ENCODE measurements at places on chromosomes 6 and 20.
A peak's percentile ranks its signal among the peaks of the same experiment; 100 is the strongest.

DNA sequence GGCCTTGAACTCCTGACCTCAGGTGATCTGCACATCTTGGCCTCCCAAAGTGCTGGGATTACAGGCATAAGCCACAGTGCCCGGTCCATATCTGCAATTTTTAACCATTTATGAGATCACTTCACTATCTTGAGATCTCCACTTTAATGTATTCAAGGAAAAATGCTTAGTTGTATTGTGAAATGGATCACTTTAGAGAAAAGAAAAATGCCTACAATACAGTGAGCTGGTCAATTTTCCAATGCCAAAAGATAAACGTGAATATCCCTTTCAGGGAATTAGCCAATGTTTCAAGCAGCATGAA, 82.8 kb upstream of the ZNF217 start:
- DNase-seq, result no peak

DNA sequence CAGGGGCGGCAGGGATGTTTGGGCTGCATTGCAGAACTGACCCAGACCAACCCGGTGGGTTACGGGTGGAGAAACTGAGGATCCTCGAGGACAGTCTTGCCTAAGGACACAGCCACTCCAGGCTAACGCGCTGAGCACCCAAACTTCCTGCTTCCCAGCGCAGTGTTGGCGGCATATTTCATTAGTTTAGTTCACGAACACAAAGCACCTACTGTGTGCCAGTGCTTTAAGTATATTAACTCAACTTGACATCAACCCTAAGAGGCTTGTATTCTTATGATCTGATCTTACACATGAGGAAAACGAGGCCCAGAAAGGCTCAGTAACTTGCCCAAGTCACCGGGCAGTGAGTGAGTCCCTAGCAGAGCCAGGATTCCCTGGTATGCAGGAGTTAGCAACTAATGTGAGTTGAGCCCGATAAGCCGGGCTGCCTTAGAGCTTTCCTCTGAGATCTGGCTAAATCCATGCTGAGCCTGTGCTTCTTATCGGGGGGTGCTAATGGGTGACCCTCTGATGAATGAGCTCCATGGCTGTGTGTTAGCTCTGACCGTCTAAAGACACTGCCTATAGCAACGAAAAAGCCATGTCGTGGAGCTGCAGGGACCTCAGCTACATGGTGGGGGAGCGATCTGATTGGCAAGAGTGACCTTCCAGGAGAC, 92.7 kb downstream of the CD40 start:
- no peak for DNase-seq

DNA sequence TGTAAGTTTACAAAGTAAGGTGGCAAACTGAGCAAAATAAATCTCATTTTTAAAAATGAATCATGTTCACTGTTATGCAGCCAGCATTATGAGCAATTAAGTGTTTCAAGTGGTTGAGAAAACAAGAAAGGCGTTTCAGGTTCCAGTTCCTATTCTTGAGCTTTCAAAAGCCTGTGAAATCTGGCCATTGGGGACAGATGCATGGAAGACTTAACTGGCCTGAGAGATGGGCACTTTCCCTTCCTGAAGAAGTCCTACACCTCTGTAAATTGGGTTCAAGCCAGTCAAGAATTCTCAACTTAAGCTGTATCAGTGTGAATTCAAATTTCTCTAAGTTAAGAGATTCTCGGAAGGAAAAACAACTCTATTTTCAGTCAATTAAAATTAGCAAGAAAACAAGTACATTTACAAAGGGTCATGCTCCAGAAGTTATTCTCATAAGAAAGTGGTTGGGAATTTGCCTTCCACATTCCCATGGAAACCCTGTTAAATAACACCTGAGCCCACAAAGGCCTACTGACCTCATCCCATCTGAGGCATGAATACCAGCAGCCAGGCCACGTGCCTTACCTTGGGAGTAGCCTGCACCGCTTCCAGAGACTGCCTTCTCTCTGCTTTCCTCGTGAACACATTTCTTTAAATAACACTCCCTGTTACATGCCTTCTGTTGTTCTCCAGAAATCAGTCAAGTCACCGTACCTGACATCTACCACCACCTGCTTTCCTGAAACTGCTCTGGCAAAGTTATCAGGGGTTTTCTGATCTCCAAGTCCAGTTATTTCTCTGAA, 19.4 kb downstream of the MAP3K5 start:
- no peak for DNase-seq

DNA sequence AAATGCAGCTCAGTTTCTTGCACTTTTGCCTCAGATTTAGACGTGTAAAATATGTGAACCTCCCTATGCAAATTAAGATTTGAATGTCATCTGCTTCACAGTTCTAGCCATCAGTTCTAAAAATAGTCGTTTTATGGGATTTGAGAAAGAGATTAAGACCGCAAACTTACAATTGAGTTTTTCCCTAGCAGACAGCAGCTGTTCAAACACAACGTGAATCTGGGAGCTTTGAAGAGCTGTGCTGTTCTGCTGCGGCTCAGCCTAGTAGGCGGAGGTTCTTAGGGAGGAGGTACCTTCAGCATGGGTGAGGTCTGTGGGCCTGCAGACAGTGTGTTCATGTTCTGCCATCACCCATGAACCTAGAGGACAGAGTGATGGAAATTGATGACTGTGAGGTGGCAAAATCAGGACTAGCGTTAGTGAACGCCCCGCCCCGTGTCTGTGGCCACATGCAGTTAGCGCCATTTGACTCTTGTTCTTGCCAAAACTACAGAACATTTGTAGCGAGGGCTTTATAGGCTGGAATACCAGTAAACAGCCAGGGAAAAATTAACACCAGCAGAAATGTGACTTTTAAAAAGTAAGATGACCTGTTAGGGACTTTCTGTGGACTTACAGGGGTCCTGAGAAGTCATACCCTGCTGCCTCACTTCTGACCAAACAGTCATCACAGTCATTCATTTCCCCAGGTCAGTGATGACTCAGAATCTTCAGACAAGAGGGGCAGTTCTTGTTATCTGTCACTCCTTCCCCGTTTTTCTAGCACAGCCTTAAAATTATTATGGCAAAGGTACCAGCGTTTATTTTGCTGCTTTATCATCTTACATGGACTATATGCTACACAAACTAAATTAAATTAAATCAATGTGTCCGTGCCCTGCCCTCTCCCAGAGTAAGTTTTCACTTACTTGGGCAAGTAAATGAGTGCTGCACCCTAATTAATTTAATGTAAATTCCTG, 84.3 kb upstream of the TMEM181 start:
- DNase-seq, result peak; percentile 28

DNA sequence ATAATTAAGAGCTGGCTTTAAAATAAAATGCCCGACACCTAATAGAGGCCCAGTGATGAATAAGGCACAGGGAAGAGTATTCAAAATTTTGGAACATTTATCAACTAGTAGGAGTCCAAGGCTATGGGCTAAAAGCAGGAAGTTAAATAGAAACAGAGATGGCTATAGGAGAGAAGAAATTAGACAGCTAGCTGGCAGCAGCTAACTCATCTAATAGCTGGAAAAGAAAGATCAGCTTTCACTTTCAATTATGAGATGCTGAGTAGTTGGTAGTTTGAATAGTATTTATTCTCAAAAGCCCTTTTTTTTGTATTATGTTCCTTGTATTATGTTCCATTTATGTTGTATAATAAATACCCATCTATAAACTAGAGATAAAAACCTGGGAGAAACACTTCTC, 215.7 kb downstream of the SLC35F1 start:
- DNase-seq, result no peak

GRCh38 chr6:162467679-162468078, 259.9 kb downstream of the PRKN start:
- no peak for DNase-seq

DNA sequence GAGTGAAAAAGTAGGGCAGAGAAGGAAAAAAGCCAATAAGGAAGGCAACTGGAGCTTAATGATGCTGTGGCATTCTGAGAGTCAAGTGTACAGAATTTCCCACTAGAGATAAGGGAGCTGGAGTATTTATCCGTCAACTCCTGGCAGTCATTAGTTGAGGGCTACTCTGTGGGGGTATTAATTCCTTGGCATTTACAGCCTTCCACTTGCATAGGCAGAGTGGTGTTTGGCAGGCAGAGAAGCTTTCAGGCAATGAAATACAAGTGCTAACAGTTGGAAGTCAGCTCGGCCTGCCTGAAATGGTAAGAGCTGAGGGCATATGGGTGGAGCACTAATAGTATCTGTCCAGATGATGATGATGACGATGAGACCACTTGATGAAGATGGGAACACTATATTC, 207.3 kb upstream of the FLRT3 start:
- DNase-seq, result no peak

DNA sequence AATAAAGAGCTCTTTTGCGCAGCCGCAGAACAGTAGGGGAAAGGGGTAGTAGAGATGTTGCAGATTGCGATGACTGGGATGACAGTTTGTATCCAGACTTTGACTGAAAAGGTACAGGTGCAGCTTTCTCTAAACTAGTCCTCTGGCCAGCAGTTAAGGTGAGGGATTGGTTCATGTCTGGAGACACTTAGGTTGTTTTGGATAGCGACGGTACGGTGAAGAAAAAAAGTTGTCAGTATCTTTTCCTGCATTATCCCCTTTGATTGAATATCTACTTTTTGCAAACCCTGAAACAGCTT, 537 bp downstream of the PRR3 start:
- DNase-seq, result no peak

GRCh38 chr6:82641677-82642076, 278.1 kb downstream of the TPBG start:
- DNase-seq, result no peak

- no peak for DNase-seq
These were observed 142.2 kb downstream of the ARID1B start for GRCh38 chr6:156919370-156919769.

Data from left renal cortex interstitium (tissue), 4 donors.